Nephron progenitor cell (in vitro differentiated cells): ENCODE measurements at places on chromosomes 6 and 20.

GRCh38 chr6:28107506-28107905 lies 16.9 kb upstream of the ZSCAN16 start:
- DNase-seq: no peak

- no peak for DNase-seq
These were observed 43.9 kb upstream of the QKI start for GRCh38 chr6:163370464-163371117.

DNA sequence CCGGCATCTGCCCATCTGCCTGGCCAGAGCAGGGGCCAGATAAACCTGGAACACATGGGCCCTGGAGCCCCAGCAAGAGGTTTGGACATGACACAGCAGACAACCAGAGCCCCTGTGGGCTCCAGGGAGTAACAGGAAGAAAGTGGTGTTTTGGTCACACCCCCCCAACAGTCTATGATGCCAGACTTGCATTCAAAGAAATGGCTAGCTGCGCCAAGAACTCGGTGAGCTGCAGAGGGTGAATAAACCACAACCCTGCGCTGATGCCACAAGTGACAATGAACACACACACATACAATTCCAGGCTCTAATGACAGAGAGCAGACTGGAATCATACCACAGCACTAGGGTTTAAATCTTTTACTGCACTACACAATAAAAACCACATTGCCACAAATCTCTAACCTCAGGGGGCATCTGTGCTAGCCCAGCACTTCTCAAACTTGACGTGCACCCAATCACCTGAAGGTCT lies 34.0 kb downstream of the TRERF1 start:
- DNase-seq: no peak

- DNase-seq: no peak
These were observed 231.2 kb upstream of the PMEPA1 start for GRCh38 chr20:57940868-57941522.

- no peak for DNase-seq
These were observed 41.1 kb downstream of the LRP11 start for GRCh38 chr6:149823013-149823412.

GRCh38 chr6:166197361-166197760 lies 29.7 kb upstream of the TBXT start:
- no peak for DNase-seq

DNA sequence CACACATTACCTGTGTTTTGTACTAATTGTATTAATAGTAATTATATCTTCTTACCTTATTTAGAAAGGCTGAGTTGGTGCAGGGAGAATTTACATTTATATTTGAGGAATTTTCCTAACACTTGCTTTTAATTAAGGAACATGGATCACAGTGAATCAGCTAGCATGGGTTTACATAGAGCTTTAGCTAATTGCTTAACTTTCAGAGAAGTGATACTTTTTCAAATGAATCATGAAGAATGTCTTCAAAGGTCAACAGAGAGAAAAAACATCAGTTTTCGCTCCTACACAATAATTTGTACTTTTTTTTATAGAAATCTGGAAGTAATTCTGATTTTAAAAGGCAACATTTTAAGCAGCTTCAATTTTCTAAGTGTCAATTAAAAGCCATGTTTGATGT lies 195.0 kb upstream of the HEY2 start:
- no peak for DNase-seq

DNA sequence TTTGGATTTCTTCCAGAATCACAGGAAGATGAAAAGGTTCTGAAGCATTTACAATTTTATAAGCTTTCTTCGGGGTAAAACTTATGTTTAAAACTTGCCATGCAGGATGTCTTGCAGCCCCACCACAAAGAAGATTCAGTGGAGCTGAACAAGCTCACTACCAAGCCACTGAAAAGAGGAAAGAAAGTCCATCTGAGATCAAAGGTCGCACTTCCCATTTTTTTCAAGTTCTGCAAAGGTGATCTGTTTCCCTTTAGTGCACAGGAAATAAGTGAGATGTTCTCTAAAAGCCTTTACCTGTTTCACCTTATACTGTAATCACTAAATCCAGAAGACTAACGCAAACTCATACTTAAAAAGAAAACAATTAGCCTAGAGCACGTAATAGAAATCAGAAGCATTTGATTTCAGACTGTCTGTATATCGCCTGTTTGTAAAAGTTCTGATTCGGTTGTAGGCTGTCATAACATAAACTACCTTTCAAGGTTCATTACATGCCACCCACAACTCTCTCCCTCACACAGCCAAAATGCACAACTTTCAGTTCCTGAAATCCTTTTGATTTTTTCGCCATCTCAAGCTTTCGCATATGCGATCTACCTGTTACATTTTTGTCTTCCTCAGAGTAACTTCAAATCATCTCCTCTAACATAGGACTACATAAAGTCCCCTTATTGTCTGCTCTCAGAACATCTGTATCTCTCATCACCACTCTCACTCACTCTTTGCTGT lies 1.8 kb downstream of the ECHDC1 start:
- no peak for DNase-seq

DNA sequence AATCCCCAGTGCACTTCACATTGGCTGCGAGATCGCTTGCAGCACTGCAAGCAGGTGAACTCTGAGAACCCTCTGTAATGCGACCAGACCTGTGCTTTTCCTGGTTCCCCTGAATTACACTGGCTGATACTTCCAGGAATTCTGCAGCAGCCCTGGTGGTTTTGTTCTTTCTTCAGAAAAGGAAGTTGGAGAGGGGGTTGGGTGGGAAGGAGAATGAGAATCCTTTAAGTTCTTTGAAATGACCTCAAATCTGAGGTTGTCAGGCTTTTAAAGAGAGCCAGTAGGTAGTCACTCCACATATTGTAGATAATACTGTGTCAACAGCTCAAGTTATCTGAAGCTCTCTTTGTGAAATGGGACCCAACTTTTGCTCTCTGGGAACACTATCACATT lies 62.4 kb downstream of the GCNT2 start:
- no peak for DNase-seq

- no peak for DNase-seq
These were observed 678.8 kb upstream of the MARCKS start for GRCh38 chr6:113178349-113178748.

GRCh38 chr6:55836945-55837344 lies 38.4 kb downstream of the BMP5 start:
- DNase-seq: no peak

DNA sequence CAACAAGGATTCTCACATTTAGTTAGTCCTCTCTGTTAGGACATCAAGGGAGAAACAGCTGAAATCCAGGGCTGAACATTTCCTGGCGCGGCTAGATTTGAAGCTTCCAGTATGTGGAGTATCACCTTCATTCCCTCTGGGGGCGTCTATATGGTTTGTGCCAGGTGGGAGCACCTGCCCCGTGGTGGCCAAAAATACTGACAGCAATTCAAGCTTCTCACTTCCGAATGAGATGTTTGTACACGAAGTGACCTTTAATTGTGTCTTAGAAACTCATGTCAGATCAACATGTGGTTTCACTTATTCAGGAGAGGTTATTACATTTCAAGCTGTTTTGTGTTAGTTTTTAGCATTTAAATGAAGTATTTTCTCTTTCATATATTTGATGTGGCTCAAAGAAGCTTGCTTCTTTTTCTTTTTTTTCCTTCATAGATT lies 67.3 kb upstream of the ZNF217 start:
- DNase-seq: no peak

- no peak for DNase-seq
These were observed 5.2 kb downstream of the EBF4 start for GRCh38 chr20:2697768-2698167.

- no peak for DNase-seq
These were observed 182.4 kb upstream of the QKI start for GRCh38 chr6:163232015-163232523.

DNA sequence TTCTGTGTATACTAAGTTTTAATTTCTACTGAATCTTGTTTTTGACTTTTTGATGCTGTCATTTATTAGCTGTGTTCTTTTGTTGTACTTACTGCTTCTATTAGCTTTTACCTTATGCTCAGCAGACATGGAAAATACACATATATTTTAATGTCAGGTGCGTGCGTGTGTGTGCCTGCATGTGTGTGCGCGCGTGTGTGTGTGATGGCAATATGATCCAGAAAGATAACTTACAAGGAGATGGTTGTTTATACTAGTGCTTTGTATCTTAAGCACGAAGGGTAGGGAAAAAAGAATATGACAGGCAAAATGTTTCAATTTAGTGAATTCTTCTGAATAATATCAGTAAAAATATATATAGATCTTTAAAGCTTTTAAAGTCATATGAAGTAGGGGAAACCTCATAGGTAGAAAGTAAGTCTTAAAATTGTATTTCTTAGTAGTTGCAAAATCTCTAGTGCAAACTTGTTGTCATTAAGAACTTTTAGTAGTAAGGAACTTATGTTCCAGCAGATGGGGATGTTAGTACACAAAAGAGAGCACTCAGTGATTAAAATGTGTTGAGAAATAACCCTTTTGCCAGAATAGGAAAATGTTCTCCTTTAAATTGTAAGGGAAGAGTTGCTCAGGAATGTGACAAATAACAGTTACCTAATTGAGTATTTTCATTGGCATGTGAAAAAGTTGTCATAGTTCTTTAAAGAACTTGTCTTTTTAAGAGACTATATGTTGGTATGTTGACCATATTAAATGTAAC lies 13.2 kb downstream of the QKI start:
- no peak for DNase-seq

GRCh38 chr6:139311831-139312230 lies 20.0 kb upstream of the TXLNB start:
- no peak for DNase-seq

DNA sequence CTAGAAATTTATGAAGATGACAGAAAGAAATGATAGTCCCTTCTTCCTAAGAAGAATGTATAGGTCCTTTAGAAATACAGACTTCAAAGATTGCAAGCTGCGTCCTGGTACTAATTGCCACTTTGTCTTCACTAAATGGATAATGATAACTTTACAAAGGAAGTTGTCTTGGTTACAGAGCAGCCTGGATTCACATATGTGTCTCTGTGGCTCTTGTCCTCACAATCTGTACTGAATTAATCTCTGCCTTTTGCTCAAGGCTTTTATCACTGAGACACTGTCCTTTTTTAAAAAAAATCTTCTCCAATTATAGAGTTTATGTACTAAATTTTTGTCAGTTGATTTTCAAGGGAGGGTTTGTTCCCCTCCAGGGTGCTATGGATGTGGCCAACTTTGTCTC lies 17.5 kb upstream of the MRAP2 start:
- no peak for DNase-seq

DNA sequence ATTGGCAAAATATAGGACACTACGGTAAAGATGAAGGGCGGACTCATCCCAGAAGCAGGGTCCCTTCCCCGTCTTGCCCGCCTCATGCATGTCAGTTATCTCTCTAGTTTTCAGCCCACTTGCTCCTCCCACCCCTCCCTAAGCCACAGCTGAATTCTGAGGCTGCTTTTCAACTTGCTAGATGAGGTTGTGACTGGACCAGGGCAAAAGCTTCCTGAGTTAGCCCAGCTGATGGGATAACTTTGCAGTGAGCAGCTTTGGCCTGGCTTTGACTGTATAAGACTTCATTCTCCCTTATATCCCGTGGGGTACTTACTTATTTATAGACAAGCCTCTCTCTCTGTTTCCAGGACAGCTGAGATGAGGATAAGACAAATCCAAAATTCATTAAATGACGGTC lies 23.2 kb downstream of the GHRH start:
- DNase-seq: no peak

- no peak for DNase-seq
These were observed 26.7 kb downstream of the FOXO3 start for GRCh38 chr6:108587258-108588059.

DNA sequence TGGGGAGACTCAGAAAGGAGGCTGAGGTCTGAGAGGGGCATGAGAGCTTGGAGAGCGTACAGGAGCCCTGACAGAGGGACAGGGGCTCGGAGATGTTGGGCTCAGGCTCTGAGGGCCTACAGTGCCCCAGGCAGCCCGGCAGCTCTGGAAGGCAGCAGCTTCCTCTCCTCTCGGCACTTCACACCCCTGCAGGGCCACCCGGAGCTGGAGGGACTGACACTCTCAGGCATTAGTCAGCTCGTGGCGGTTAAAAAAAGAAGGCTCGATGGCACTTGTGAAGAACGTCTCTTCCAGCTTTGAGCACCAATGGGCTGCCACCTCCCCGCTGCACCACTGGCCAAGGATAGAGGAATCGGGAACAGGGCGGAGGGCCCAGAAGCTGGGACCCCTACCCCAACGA lies 62.6 kb upstream of the SIRPA start:
- no peak for DNase-seq

DNA sequence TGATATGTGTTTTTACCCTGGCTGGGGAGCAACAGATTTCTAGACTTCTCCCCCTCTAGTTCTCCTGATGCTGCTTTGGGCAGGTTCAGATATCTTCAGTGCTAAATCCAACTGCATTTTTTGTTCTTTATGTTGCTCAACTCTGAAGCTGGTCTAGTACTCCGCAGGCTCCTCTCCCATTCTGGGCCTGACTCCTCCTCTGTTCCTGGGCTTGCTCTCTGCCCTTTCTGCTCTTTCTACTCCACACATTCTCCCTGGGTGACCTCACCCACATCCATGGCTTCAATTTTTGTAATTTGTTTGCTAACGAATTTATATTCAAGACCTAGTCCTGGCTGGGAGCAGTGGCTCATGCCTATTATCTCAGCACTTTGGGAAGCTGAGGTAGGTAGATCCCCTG lies 6.4 kb downstream of the FYN start:
- no peak for DNase-seq

DNA sequence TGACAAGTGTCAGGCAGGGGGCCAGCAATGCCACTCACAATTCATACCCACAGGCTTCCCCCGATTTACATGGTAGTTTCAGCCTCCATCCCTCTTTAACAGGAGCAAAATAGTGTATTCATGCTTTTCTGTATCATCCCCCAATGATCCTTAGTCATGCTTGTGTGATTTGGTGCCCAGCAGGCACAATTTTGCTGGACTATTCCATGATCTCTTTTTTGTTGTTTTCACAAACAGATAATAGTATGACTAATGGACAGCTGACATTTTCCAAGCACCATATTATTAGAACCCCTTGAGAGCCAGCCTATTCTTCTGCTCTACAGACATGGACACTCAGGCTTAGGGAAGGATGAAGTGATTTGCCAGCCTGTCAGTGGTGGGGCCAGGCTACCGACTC lies 128.2 kb upstream of the RIPOR2 start:
- no peak for DNase-seq

DNA sequence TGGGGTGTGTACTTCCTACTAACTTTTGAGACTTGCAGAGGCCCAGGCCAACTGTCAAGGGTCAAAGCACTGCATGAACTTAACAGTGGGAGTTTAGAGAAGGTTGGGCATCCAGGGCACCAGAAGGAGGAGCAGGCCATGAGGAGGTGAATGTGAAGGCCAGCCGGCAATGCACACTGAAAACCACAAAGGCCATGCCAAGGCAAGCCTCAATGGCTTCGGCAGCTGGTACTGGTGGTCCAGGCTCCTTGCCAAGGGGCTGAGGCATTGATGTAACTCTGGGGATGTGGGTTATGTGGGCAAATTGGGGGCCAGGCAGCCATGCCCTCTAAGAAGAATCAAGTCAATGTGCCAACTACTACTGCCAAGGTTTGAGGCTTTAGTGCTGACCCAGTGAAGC lies 222.4 kb downstream of the UNC5CL start:
- no peak for DNase-seq
